ENCODE measurements at places on chromosomes 13 and 19. TPM values are rescaled to one million over a fixed set of nuclear protein-coding genes. Genes with fewer than 3 reads are reported as not detected.

Gene ZNF724
- total RNA-seq: 0.63 TPM

Gene CYP4F12
- 2.5 TPM for total RNA-seq

Gene PLVAP
- total RNA-seq: not detected

Gene ZNF333
- total RNA-seq: 3.0 TPM

Gene OLFM2
- 11.8 TPM for total RNA-seq

Gene RAB11B
- total RNA-seq: 115 TPM

Gene C1QTNF9
- not detected for total RNA-seq

Gene LILRB5
- total RNA-seq: 0.05 TPM

Gene FUT3
- total RNA-seq: 0.08 TPM

Gene STK11
- 38.5 TPM for total RNA-seq

Gene SOX1
- total RNA-seq: not detected

Gene RASIP1
- total RNA-seq: 0.45 TPM

Gene ATP8B3
- total RNA-seq: 1.9 TPM

Gene ZNF69
- not detected for total RNA-seq

Gene BRSK1
- total RNA-seq: 2.8 TPM

Gene TLE6
- 6.8 TPM for total RNA-seq

Gene STAP2
- not detected for total RNA-seq

Gene AP1M2
- 40.6 TPM for total RNA-seq

Gene SBNO2
- 22.2 TPM for total RNA-seq

Gene CYP4F2
- total RNA-seq: 0.07 TPM

Gene IL4I1
- 0.74 TPM for total RNA-seq

Gene S1PR2
- 0.63 TPM for total RNA-seq

Gene CPT1C
- 13.8 TPM for total RNA-seq
